Stimulated activated CD4-positive, alpha-beta T cell treated with anti-CD3 and anti-CD28 coated beads, TNF-alpha, amount 100 ng/mL, for 4 hours (primary cell): ENCODE measurements at places on chromosomes 7 and 10.

GRCh38 chr7:130886438-130887135 is 152.6 kb upstream of the KLF14 start:
- DNase-seq, result no peak

- no peak for DNase-seq
Observed at GRCh38 chr10:129140921-129141885, 325.8 kb upstream of the MGMT start.

DNA sequence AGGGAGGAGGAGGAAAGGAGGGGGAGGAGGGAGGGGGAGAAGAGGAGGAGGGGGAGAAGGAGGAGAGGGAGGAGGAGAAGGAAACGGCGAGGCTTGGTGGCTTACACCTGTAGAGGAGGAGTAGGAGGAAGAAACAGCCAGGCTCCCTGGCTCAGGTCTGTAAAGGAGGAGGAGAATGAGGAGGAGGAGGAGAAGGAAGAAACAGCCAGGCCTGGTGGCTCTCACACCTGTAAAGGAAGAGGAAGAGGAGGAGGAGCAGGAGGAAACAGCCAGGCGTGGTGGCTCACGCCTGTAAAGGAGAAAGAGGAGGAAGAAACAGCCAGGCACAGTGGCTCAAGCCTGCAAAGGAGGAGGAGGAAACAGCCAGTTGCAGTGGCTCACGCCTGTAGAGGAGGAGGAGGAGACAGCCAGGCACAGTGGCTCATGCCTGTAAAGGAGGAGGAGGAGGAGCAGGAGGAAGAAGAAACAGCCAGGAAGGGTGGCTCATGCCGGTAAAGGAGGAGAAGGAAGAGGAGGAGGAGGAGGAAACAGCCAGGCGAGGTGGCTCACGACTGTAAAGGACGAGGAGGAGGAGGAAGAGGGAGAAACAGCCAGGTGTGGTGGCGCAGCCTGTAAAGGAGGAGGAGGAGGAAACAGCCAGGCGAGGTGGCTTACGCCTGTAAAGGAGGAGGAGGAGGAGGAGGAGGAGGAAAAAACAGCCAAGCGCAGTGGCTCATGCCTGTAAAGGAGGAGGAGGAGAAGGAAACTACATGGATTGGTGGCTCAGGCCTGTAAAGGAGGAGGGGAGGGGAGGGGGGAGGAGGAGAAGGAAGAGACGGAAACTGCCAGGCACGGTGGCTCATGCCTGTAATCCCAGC is 14.9 kb upstream of the CRCP start:
- DNase-seq, result peak; percentile 9

DNA sequence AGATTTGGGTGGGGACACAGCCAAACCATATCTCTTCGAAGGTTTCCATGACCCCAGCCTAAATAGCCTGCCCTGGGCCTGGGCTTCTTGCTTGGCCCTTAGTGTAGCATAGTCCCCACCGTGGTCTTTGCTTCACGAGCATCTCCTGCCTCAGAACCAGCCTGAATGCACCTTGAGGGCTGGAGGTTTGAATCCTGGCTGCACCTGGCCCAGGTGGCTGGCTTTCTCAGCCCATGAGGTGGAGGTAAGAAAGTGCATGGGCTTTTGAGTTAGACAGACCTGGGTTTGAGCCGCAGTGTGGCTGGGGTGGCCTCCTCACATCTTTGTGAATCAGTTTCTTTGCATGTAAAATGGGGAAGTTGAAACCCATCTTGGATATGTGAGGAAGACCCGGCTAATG is 24.2 kb upstream of the PCBD1 start:
- DNase-seq, result no peak

GRCh38 chr7:149855361-149856305 is 17.5 kb downstream of the ZNF862 start:
- no peak for DNase-seq

- no peak for DNase-seq
Observed at GRCh38 chr10:70917635-70918034, 29.3 kb upstream of the PCBD1 start.

GRCh38 chr10:802506-802905 is 113.0 kb upstream of the DIP2C start:
- no peak for DNase-seq

- no peak for DNase-seq
Observed at GRCh38 chr7:21193895-21194294, 234.0 kb upstream of the SP4 start.

DNA sequence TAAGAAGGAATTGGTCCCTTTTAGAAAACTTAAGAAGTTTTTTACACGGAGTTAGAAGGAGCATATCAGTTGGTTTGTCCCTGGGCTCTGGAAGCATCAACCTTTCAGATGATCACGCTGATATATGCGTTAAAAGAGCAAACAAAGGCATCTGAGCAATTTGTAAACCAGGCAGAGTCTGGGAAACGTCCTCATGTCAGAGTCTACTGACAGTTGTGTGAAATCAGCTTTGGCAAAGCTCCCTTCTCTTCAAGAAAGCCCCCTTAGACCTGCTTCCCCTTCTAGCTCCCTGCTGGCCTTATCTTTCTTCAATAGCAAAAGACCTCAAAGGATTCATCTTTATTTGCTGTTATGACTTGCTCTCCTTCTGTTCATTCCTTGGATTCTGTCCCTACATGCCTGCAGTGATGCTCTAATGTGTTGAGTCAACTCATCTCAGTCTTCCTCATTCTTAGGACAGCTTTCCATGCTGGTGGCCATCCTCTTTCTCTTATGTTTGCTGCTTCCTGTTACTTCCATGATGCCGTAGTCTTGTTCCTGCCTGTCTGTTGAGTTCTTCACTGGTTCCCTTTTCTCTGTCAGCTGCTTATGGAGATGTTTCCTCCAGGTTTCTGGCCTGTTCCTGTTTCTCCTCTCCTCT is 106.5 kb upstream of the BMPER start:
- no peak for DNase-seq

DNA sequence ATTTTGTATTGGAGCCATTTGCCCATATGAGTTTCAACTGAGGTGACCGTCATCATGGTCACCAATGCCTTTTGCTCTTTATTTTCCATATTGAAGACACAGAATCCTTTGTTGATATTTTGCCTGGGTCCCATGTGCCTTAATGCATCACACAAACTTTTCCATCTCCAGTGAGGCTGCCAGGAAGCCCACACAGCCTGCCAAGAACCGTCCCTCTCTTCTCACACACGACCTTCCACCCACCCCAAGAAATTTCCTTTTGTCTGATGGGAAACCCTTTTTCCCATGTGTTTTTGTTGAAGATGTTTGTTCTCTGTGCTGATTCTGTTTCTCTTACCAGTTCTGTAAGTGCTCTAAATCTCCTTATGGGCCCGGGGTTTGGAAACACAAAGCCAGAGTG is 168.9 kb downstream of the CSTF2T start:
- DNase-seq, result no peak

DNA sequence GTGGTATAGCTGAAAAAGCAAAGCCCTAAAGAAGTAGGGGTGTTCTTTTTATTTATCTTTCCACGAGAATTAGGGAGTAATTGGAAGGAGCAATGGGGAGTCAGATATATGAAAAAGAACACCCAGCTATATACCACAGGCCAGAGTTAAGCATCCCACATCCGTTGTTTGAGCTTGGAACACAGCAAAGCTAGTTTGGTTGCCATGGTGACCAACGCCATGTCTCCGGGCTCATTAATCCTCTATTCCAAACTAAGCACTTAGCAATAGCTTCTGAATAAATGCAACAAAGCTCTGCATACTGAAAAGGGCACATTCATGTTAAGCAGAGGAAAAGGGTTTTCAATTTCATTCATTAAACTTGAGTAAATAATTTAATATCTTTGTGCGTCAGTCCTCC is 23.5 kb downstream of the ASB4 start:
- no peak for DNase-seq

DNA sequence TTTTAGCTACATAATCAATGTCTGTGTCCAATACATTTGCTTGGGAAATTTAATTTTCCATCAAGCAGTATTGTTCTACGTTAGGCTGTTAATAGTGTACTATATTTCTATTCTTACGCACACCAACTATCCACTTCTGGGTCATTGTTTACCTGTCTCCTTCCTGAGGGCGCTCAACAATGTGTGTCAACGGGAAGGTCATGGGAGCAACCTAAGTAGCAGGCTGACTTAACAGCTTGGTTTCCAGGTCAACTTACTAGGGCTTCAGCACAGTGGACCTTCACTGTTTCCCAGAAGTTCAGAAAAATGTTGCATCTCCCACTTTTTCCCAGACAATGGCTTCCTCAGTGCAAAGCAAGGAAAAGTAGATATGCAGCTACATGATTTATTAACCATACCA is 13.7 kb downstream of the THSD7A start:
- DNase-seq, result no peak

DNA sequence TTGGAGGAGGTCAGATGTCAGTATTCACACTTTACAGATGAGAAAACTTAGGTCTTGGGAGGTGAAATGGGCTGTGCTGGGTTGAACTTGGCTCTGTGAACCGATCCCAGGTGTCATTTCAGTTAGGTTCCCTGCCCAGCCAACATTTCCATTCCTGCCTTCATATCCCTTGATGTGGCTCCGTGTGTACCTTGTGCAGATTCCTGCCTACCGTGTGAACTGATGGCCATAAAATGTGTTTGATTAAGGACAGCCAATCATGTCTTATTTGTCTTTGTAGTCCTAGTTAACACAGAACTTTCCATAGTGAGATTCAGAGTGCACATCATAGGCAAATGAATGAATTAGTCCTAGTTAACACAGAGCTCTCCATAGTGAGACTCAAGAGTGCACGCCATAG is 101.0 kb upstream of the GATA3 start:
- DNase-seq, result no peak

DNA sequence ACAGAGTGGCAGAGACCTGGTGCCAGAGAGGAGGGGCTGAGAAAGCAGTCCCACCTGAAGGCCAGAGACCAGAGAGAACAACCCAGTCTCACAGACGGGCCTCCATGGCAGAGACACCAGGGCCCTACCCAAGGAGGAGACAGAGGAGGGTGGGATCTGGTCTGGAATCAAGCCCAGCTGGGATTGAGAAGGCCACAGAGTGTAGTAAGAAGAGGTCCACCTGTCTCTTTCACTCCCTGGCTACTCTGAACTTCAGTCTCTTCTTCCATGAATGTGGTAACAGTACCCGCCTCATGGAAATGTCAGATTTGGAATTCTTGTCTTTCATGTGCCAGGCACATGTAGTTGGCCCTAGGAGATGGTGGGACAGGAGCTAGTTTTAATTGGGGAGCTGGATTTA is 55.6 kb downstream of the CLIP2 start:
- no peak for DNase-seq

GRCh38 chr7:139361523-139361922 is 1.8 kb downstream of the LUC7L2 start:
- DNase-seq, result no peak

GRCh38 chr7:109895536-109895935 is 1195.4 kb upstream of the LRRN3 start:
- no peak for DNase-seq

DNA sequence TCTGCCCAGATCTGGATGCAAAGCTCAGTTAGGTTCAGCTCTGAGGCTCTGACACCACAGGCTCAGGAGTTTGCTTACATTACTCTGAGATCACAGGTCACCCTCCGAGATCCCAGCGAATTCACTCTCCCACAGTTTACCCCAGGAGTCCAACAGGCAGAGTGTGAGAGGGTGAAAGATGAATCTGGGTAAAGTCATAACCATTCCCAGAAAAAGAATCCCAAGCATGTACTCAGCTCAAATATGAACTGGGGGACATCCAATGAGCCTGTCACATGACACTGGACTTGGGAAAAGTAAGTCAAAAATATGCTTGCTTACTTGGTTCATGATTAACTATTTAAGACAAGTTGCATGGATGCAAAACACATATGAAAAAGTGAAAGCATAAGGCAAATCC is 110.3 kb upstream of the ARID5B start:
- no peak for DNase-seq

DNA sequence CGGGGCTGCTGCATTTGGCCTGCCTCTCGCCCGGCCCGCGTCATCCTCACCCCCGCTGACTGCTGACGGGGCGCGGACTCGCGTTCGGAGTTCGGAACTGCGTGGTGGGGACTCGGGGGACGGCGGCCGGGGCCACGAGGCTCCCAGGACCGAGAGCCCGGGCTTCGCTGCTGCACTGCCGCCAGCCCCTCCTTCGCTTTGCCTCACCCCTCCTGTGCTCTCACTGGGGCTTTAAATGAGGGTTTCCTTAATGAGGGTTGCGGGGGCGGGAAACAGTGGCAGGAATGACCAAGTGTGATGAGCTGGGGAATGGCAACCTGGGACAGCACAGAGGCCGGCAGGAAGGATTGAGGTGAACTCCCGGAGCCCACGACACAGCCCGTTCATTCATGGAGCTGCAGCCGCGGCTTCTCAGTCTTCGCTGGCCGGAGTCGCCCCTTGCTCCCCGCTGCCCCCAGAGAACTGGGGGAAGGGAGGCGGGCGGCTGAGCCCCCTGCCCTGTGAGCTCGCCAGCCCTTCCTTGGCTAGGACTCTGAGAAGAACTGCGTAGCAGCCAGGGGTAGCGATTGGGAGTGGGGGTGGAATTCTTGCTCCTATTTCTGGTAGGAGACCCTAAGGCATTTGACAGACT is 1.5 kb upstream of the LRRC4 start:
- DNase-seq, result no peak

DNA sequence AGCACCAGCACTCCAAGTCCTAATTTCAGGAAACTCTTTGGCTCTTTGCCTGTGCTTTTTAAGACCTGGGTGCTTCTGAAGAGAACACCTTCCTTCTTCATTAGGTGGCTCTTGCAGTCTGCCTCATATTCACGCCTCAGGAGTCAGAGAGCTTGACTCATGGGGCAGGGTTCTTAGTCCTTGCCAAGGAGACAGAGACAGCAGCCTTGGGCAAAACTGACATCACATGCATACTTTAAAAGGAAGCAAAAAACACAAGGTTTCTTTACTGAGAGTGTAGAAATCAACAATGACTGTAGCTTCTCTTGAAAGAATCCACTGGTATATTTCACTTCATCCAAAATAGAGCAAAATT is 780.6 kb downstream of the INHBA start:
- no peak for DNase-seq

DNA sequence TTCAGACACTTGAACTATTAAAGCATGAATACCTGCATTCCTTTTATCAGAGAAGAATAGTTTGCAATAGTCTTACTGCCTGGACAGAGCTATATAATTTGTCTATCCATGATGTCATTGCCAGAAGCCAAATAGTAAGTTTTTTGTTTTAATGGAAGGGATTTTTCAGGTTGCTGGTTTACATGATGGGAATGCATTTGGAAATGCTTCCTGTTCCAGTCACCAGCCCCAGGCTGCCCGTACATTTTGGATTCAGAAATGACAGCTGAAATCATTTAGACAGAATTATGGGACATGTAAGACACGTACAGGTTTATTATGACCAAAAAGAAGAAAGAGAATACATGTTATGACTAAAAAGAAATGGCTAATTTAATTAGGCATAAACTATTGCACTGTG is 293.1 kb downstream of the CDK14 start:
- DNase-seq, result no peak

GRCh38 chr10:69716711-69717560 is 84.8 kb upstream of the COL13A1 start:
- DNase-seq, result peak; percentile 8

DNA sequence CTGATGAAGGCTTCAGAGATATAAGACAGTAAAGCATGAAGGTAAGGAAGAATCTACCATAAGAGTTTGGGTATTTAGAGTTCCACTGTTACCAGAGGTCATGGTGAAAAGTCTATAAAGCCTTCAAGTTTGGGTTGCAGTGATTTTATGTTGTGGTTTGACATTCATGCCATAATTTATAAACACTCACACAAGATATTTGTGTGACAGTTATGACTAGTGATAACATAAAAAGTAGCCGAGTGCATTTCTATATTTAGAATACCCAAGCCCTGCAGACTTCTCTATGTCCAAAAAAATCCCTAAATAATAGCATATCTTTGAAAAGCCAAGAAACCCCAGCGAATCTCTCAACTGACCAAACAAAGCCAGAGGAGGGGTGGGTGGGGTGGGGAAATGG is 229.9 kb downstream of the CXCL12 start:
- no peak for DNase-seq

GRCh38 chr7:3922175-3922635 is 621.2 kb downstream of the SDK1 start:
- DNase-seq, result no peak
